NCI-H510A (cell line): ENCODE measurements at places on chromosomes 6 and 20.

DNA sequence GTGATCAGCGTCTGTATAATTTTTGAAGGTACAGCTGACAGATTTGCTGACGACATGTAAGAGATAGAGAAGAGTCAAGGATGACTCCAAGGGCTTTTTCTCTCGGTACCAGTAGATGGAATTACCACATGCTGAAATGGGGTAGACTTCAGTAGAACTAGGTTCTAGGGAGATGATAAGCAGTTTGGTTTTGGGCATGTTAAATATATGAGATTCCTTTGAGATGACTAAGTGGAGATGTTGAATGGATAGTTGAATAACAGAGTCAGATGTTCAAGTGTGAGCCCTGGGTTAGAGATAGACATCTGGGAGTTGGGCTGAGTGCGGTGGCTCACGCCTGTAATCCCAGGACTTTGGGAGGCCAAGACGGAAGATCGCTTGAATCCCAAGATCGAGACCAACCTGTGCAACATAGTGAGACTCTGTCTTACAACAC lies 50.0 kb downstream of the PHF20 start:
- DNase-seq, result no peak

GRCh38 chr20:38165089-38165965 lies at the start of gene TGM2:
TGM2 (minus strand) TSS chr20:38165270; CDS start chr20:38165198, 72 bp downstream.
- peak; percentile 31 for DNase-seq

- DNase-seq, result no peak
Measured at GRCh38 chr6:135105710-135106109, 51.1 kb upstream of the HBS1L start.

DNA sequence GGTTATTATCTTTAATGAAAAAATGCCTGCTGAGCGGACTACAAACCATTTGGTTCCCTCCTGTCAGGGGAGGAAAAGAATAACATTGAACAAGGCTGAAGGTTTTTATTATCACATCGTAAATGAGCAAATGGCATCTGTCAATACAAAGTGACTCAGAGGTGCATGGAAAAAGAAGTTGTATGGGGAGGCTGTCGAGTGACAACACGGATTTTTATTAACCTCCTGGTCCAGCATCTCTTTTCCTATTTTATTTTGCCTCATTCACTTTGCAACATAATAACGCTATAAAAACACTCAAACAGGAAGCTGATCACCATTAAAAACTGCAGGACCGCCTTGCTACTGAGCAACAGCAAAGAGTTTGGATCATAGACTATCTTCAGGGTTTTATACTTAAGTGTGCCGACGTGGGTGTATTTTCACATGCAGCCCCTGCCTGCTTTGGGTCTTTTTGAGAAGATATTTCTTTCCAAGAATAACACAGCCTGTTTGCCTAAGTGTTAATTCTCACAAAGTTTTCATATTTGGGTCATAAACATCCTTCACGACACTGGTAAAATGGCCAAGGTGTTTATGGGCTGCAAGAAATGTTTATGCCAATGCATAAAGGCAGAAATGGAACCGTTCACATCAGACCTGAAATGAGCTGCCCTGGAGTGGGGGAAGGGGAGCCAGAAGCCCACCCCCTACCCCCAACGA lies 132.1 kb upstream of the SALL4 start:
- no peak for DNase-seq

DNA sequence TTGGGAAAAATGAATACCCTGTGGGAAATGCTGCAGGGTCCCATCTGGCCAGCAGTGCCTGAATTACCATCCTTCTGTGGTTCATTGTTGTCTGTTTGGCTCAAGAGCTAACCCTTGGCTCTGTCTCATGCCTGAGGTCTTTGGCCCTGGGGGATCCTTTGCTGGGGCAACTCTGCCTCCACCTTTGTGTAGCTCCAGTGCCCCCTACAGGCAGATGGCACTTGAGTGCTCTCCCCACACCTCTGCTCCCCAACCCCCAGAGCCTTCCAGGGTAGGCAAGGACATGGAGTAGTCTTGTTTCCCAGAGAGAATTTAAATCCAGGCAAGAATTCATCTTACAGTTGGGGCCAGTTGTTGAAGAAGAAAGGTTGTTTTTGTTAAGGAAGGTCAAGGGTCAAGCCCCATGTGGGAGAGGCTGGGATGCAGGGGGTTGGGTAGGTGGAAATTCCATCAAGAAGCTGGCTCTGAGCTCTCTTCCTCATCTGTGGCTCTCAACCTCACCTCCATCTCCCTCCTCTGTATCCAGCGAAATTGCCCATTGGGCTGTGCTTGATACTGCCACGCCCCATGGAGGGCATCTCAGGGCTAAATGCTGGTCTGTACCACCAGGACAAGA lies 44.2 kb downstream of the ZNF831 start:
- DNase-seq, result no peak

DNA sequence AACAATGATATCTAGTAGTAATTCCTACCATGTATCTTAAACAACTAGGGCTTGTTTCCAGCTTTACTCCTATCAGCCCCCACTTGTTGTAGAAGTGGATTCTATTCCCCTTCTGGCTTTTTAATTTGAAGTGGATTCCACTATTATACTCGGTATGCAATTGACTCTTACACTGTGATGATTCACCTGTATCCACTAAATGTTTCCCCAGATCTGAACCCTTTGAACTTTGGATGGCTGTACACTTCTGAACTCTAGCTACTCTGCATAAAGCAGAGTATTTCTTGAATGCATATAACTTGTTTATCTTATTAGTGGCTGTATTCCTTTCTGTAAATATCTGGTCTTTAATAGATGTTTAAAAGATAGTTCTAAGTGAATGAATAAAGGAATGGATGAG lies 538.4 kb upstream of the NRSN1 start:
- DNase-seq, result no peak

- DNase-seq, result no peak
Measured at GRCh38 chr6:33908025-33908424, 104.2 kb upstream of the MLN start.

DNA sequence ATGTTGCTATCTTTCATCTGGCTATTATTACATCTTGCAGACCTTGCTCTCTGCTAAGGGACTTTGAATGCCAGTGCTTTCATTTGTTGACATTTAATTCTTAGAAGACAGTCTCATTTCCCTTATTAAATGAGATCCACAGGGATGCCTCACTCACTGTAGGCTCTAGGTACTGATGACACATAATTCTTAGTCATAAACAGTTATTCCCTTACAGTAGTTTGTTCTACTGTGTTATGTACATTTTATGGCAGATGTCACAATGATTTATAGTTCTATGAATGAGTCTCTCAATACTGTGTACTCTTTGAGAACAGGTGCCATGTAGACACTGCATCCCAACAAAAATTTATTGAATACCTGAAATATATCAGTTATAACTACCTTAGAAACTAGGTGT lies 70.3 kb downstream of the FAM83B start:
- DNase-seq, result no peak

DNA sequence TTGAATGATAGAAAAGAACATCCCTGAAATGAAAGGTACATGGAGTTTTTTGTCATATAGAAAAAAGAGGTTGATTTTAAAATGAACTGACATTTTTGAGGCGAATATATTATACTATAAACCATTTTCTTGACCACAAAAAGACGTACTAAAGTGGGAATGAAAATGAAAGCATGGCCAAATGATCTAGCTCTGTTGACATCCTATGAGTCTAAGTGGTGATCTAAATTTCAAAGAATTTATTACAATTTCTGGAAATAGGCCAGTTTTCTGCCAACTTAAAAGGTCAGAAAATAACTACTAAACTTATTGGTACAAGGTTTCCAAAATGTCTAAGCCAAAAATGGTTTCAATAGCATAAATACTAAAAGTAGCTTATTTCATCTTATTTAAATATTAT lies 536.8 kb downstream of the EYS start:
- DNase-seq, result no peak

DNA sequence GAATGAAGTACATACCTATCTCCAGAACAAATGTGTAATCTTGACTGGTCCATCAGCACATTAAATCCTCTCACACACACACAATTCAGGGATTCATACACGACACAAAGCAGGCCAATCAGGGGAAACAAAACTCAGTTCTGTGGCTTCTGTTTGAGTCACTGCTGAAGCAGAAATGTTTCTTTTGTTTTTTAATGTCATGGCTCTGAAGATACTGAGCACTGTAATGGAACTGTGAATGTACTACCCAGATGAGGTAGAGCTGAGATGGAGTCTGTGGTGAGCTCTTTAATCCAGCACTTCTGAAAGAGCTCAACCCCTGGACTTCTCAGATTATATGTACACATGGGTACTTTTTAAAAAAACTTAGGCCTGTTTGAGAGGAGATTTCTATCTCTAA lies 116.4 kb downstream of the THEMIS start:
- no peak for DNase-seq

DNA sequence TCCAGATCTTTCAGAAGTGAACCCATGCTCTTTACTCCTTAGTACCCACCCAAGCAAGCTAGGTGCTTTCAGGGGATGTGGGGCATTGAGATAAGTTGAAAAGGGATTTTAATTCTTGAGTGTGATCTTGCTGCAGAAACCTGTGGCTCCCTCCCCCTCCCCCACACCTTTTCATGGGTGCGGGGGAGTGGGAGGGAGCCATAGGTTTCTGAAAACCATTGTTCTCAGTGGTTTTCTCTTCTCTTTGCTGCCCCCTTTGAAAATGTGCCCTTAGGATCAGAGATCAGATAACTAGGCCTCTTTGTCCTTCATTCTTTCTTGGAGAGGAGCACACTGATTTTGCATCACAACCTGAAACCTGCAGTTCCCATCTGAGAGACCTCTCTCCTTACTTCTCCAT lies 2.4 kb downstream of the PCSK2 start:
- DNase-seq, result no peak

GRCh38 chr6:133553652-133554051 lies 312.5 kb downstream of the EYA4 start:
- no peak for DNase-seq

DNA sequence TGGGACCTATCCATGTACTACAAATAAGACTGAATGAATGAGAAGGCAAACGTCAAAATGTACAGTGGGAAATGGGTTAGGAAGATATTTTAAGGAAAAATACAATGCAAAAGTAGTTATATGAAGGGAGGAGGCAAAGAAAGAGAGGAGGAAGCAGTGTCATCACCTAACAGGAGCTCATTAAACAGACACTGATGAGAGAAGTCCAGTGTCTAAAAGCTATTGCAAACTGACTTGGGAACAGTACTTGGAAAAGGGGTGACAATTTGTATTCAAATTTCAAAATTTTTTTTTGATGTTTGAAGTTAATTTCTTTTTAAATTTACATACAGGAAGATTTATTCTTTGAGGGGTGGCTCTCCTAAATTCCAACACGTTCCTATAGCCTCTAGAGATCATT lies 143.5 kb upstream of the NOX3 start:
- DNase-seq, result no peak

DNA sequence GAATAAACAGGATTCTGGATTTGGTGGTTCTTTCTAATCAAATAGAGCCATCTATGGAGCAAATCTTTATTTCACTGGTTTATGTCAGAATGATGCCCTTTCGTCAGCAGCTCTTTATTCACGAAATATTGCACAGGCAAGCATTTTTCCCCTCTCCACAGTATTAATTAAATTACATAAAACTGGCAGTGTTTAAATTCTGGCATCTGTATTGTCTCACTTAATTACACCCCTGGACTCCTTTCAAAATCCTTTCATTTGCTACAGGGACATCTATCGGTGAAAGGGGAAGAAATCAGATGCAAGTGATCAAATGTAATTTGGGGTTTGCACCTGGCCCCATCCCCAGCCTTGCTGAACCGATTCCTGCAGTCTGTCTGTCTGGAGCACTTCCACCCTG lies 801.9 kb downstream of the QKI start:
- no peak for DNase-seq

- no peak for DNase-seq
Measured at GRCh38 chr6:2960935-2961334, 10.4 kb downstream of the SERPINB6 start.

DNA sequence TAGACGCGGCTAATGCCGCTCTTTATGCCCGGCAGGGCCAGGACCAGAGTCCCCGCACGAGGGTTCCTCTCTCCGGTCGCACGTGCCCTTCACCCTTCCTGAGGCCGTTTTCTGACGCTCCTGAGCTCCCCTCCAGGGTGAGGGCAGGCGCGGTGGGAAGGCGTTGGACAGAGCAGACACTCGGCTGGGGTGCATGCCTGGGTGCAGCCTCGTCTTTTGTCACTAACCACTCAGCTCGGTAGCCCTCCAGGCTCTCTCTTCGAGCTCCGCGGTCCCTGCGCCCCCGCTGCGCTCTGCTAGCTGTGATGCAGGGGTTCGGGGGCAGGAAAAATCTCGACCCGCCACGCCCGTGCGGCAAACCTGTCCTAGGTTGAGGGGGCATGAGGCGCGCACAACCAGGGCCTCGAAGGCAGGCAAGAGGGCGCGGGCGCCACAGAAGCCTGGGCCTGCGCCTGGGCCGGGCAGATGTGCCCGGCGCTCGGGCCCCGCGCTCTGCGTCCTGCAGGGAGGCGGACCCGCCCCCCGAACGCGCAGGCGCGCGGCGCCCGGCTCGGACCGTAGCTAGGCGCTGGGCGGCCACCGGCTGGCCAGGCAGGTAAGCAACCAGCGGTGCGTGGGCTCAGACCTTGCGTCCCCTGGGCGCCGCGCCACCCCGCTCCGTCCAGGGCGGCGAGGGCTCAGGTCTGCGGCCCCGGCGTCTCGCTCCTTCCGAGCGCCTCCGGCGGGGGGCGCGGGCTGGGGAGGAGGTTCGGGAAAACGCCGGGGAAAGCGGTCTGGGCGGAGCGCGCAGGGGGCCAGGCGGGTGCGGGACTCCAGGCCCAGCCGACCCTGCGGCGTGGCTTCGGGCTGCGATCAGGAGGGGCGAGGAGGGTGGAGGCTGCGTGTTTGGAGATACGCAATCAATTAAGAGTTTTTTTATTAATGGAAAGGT lies at the start of gene L3MBTL1:
Gene L3MBTL1, plus strand, starts transcription at position 548 of the 931 bp plus-strand sequence. CDS start 5,807 bp downstream, outside the sequence.
- peak; percentile 55 for DNase-seq

DNA sequence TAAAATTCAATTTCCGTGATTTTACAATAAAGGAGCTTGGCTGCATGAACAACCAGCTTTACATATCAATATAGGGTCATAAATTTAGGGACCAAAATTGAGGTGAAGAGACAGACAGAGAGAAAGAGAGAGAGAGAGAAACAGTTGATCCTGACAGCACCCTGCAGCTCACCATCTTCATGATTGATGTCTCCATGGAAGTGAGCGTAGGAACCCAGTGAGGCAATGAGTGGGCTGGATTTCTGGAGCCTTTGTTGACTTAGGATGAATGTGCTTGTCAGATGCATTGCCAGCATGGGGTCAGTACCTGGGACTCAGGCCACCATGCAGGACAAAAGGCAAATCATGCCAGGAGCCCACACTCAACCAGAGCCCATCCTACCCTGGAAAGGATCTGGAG lies 165.1 kb upstream of the SYNDIG1 start:
- no peak for DNase-seq

- no peak for DNase-seq
Measured at GRCh38 chr6:50962213-50962759, 143.6 kb downstream of the TFAP2B start.

DNA sequence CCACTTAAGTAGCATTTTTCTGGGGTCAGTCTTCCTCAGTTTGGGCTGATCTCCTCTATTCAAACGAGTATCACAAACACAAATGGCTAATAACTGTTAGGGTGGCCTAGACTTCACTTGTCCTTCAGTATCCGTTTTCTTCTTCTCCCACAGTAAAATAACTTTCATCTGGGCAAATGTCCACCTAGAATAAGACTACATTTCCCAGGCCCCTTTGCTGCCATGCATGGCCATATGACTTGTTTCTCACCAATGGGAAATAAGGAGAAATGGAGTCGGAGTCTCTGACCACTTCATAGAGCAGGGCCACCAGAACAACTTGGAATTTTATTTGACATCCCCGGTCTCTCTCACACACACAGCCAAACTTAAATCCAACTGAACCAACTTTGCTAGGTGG lies 51.4 kb downstream of the SULF2 start:
- no peak for DNase-seq

- DNase-seq, result no peak
Measured at GRCh38 chr20:58137236-58137635, 91.2 kb downstream of the ANKRD60 start.

- DNase-seq, result no peak
Measured at GRCh38 chr6:54216336-54216735, 91.9 kb upstream of the TINAG start.
